ENCODE measurements at places on chromosomes 2 and 18.

DNA sequence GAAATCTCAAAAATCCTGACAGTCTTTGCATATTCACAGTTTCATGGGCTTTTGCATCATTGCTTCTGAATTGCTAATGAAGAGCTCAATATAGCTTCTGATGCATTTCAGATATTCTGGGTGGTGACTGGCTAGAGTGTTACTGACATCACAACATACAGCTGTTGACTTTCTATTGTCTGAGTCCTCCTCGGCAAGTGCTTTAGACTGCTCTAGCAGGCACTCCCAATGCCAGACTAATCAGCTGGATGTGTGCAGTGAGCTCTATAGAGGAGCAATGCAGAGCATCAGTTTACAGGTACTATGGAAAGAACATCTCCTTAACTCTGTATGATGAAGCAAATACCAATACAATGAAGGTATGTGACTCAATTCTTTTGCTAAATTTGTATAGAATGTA is 54.9 kb downstream of the R3HDM1 start:
- no peak for DNase-seq

GRCh38 chr2:226216575-226216974 is 583.0 kb downstream of the IRS1 start:
- DNase-seq: no peak

GRCh38 chr2:241892299-241893137 is 23.0 kb downstream of the RTP5 start:
- no peak for DNase-seq

DNA sequence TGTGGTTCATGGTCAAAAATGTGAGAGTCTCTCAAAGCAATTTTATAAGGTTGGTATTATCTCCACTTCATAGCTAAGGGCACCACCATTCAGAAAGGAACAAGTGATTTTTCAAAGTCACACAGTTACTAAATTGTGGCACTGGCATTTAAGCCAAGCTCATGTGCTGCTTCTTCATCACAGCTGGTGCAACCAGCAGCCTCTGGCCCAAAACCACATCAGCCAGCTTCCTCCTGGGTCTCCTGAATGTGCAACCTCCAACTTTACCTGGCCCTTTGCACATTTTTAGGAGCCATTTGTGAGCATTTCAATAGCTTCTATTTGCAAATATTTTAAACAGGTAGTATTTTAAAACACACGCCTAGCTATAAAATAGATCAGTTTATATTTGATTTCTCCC is 293.7 kb downstream of the BCL11A start:
- no peak for DNase-seq

- no peak for DNase-seq
These were observed 34.0 kb upstream of the PLA2R1 start for GRCh38 chr2:160096409-160096808.

- no peak for DNase-seq
These were observed 339.2 kb upstream of the HNRNPA3 start for GRCh38 chr2:176873403-176873802.

- no peak for DNase-seq
These were observed 641.7 kb upstream of the NRXN1 start for GRCh38 chr2:51673628-51674027.

DNA sequence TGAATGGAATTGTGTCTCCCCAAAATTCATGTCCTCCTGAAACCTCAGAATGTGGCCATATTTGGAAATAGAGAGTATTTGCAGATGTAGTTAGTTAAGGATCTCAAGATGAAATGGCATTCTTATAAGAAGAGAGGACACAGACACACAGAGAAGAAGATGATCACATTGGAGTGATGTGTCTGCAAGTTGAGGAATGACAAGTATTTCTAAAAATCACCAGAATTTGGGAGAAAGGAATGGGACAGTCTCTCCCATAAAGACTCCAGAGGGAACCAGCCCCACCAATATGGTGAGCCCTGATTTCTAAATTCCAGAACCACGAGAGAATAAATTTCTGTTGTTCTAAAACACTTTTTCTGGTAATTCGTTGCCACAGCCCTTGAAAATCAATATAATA is 166.3 kb downstream of the C1D start:
- DNase-seq: no peak

DNA sequence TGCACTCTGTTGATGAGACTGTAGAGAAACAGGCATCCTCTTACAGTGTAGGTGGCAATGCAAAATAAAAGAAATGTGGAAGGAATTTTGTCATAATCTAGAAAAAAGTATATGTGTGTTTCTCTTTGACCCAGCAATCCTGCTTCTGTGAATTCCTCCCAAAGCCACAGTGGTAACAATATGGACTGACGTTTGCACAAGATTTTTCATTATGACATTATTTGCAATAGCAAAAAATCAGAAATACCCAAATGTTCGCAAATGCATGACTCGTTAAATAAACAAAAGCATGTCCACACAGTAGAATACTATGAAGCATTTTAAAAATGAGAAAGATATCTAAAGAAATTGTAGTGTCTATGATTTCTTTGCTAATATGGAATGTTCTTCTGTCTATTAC is 255.2 kb upstream of the NRP2 start:
- DNase-seq: no peak

DNA sequence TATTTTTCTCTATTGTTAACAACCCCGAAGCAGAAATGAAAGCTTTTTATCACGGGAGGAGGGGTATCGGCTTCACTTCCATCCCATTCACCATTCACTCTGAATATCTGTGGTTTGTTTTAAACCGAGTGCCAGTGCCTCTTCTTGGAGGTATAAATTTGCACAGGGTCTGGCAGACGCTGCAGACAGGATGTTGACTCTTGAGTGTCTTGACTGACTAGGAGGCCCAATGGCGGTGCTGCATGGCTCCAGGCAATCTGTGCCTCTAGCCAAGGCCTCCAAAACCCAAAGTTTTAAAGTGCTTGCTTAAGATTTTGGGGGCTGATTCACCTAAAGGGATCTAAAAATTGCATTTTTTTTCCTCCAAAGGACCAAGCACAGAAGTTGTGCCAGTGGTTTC is 183.8 kb downstream of the LTBP1 start:
- no peak for DNase-seq

GRCh38 chr2:134258684-134259388 is 5.0 kb downstream of the MGAT5 start:
- peak; percentile 39 for DNase-seq

DNA sequence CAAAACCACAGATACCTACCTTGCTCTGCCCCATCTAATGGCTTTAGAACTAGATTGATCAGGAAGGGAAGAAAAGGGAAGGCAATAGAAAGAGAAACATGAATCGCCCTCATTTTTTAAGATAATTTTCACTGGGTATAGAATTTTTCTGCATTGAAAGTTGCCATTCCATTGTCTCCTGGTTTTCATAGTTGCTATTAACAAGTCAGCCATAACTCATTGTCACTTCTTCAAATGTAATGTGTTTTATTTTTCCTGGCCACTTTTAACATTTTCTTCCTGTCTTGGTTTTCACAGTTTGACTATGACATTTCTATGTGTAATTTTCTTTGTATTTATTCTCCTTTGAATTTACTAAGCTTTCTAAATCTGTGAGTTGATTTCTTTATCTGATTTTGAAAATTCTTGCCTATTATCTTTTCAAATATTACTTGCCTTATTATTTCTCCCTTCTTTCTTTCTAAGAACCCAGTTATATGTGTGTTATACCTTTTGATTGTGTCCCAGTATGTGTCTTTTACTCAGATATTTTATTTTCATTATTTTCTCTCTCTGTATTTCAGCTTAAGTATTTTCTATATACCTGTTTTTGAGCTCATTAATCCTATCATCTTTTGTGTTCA is 85.5 kb upstream of the GLI2 start:
- DNase-seq: no peak

DNA sequence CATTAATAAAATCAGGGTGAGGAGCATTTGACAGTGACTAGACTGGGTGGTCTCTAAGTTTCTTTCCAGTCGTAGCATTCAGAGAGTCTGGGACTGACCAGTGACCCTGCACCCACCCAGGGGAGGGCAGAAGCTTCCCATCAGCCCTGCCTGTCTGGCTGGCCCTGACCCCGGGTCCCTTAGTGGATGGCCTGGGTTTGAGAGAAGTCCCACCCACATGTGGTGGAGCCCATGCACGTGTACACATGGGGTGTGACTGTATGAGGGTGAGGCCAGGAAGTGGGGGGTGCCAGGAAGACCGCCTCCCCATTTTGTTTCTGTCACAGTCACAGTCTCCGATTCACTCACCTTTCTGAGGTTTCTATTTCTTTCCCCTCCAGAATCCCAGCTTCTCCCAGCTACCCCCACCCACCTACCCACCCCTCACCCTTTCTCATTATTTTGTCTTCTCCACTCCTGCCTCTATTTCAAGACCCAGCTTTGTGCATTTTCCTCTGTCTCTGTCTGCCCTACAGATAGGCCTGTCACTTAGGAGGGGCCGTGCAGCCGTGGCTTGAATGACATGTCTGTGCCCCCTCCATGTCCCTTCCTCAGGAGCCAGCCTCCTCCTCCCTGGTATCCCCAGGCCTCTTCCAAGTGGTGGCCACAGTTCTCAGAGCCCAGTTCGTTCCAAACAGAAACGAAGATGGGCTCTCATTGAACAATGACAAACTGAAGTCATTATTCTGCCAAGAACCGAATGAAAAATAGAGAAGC is 13.6 kb downstream of the CIB4 start:
- no peak for DNase-seq

GRCh38 chr18:48393170-48393569 is 16.0 kb downstream of the ZBTB7C start:
- no peak for DNase-seq

DNA sequence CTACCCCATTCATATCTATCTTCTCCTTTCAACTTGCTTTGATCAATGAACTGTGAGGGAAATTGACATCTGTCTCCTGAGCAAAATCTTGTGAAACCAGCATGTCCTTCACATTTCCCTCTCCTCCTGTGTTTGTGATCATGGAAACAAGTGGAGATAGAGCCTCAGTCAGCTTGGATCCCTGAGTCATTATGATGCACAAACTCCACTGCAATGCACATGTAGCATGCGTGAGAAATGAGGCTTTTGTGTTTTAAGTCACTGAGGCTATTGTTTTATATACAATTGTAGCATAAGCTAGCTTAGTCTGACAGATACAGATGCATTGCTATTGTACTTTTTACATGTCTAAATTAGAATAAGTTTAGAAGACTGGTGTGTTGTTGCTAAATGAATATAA is 85.2 kb upstream of the HNMT start:
- DNase-seq: no peak

GRCh38 chr18:42437646-42438045 is 482.6 kb downstream of the PIK3C3 start:
- no peak for DNase-seq

GRCh38 chr18:71068338-71068737 is 779.5 kb downstream of the SOCS6 start:
- DNase-seq: no peak

DNA sequence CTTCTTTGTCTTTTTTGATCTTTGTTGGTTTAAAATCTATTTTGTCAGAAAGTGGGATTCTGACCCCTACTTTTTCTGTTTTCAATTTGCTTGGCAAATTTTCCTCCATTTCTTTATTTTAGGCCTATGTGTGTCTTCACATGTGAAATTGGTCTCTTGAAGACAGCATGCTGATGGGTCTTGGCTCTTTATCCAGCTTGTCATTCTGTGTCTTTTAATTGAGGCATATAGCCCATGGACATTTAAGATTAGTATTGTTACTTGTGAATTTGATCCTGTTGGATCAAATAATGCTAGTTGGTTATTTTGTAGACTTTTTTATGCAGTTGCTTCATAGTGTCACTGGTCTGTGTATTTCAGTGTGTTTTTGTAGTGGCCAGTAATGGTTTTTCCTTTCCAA is 26.3 kb upstream of the DSG1 start:
- DNase-seq: no peak

GRCh38 chr18:42623935-42624334 is 491.6 kb downstream of the RIT2 start:
- DNase-seq: no peak

- DNase-seq: no peak
These were observed 138.6 kb downstream of the LOXHD1 start for GRCh38 chr18:46518438-46518837.

DNA sequence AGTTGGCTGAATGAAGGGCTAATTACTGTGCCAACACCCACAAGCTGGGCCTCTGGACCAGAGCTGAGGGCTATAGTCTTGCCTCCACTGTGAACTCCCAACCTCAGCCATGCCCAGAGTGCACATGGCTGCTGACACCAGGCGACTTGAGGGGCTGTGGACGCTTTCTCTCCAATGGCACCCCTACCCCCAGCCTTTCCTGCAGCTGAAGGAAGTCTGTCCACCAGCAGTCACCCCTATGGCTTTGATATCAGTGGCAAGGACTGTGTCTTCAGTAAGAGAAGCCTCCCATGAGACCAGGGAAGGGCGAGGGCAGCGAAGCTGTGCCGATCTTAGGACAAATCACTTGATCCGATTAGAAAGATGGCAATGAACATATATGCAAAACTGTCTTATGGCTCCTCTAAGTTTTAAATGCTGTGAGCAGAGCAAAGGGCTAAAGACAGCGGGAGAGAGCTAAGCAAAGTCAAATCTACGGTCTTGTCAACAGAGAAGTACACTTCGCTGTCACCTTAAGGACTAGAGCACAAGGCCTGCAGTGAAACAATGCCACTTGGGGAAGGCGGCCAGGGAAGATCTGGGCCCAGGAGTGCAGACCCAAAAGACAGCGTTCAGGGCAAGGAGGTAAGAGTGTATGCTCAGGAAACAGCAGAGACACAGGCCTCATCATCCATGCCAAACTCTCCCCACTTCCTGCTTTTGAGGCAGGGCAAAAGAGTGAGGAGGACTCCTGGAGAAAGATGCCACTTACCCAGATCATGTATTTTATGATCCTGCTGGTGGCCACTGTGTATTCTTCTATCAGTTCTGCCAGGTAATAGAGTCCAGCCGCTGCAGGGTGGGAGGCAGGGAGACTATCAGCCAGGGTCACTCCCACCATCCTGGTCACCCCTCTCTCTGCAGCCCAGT is 1.5 kb downstream of the TEX261 start:
- DNase-seq: no peak

DNA sequence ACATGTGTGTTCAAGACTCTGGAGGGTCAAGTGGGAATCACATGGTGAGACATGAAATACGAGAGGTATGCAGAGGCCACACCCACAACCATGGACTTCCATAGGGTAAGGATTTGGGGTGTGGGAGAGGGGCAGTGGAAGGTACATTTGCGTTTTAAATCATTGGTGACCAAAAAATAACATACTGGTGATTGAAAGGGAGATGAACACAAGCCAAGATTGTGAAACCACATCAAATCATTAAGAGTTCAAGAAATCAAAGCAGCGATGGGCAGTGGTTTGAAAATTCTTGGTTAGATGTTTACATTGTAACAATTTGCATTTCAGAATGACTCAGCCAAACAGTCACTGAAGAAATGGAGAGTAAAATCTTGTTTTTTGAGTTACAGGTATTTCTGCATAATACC is 1.9 kb upstream of the CABYR start:
- DNase-seq: no peak

- DNase-seq: no peak
These were observed 48.7 kb downstream of the HNMT start for GRCh38 chr2:138012968-138013367.

GRCh38 chr2:116696223-116696622 is 1118.3 kb upstream of the DDX18 start:
- DNase-seq: no peak

DNA sequence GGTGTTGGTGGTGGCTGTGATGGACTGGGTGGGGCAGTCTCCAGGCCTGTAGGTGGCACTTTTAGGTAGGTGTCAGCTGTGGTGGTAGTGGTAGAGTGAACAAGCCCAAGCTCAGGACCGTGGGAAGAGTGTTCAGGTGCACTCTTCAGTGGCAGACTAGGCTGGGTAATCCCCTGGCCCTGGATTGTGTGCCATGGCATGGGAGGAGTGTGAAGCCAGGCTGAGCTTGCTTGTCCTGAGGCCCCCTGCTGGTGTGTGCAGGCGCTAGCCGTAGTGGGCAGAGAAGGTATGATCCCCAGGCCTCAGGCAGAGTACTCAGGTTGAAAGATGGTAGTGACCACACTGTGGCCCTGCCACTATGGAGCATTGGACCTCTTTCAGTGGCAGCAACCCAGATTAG is 850.3 kb downstream of the DSC3 start:
- no peak for DNase-seq

Measured in hypothalamus (tissue), 51 donors.